AG10803 (cell line): ENCODE measurements at places on chromosomes 13 and 19.

- DNase-seq, result no peak
These were observed 32.9 kb downstream of the ZDHHC20 start for GRCh38 chr13:21426238-21426637.

GRCh38 chr13:20175907-20176652 is 15.2 kb upstream of the GJA3 start:
- no peak for DNase-seq

- DNase-seq, result peak; percentile 88
These were observed 91.7 kb upstream of the ANKRD10 start for GRCh38 chr13:111006506-111007031.

GRCh38 chr19:42115219-42115618 is 17.0 kb downstream of the POU2F2 start:
- DNase-seq, result peak; percentile 35

DNA sequence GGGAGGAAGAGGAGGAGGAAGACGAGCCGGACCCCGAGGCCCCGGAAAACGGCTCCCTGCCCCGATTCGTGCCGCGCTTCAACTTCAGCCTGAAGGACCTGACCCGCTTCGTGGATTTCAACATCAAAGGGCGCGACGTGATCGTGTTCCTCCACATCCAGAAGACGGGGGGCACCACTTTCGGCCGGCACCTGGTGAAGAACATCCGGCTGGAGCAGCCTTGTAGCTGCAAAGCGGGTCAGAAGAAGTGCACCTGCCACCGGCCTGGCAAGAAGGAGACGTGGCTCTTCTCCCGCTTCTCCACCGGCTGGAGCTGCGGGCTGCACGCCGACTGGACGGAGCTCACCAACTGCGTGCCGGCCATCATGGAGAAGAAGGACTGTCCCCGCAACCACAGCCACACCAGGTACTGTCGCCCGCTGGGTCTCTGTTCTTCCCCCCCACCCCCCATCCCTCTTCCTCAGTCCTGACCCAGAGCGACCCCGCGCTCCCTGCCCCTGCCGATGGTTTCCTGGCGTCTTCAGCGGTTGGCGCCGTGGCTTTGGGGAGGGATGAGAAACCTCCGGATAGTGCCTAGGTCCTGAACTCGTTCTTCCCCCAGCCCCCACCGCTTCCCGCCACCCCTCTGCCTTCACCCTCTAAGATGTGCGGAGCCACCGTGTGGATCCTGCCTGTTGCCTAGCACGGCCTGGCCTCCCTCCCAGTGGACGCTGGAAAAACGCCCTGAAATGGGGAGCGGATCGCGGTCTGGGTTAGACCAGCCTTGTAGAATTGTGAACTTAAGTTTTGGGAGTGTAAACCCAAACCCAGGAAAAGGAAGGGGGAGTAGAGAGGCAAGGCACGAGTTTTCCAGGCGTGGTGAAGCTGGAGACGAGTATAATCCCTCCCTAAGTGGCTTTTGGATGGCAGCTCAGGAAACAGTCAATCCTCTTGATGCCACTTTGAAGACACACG is 1.5 kb downstream of the HS6ST3 start:
- no peak for DNase-seq

GRCh38 chr13:110884517-110884916 is 30.4 kb downstream of the ANKRD10 start:
- no peak for DNase-seq

DNA sequence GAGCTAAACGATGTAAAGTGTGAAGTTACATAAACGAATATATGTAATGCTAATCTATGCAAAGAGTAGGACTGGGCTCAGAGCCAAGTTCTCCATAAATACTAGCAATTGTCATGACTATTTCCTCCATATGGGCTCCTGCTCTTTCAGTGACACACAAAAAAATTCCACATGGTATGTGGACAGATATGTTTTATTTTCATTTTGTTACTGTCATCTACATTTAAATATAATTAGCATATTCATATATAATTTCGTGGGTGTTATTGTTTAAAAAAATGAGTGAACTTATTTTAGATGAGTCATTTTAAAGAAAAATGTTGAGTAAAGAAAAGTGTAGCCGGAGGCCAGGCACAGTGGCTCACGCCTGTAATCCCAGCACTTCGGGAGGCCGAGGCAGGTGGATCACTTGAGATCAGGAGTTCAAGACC is 5.0 kb upstream of the IGSF23 start:
- no peak for DNase-seq

- DNase-seq, result peak; percentile 10
These were observed 21.4 kb downstream of the ACOD1 start for GRCh38 chr13:76969488-76970365.

- DNase-seq, result peak; percentile 58
These were observed 12.1 kb upstream of the PSMD8 start for GRCh38 chr19:38362076-38362945.

- no peak for DNase-seq
These were observed 47.1 kb upstream of the CNMD start for GRCh38 chr13:52786766-52787165.

GRCh38 chr13:94495806-94496205 is 16.3 kb upstream of the DCT start:
- no peak for DNase-seq

GRCh38 chr19:41707502-41707812 is 969 bp upstream of the CEACAM5 start:
- DNase-seq, result no peak

- peak; percentile 11 for DNase-seq
These were observed 741.1 kb downstream of the DIAPH3 start for GRCh38 chr13:59422646-59423045.

- DNase-seq, result no peak
These were observed 65.9 kb downstream of the SERP2 start for GRCh38 chr13:44439452-44440024.

DNA sequence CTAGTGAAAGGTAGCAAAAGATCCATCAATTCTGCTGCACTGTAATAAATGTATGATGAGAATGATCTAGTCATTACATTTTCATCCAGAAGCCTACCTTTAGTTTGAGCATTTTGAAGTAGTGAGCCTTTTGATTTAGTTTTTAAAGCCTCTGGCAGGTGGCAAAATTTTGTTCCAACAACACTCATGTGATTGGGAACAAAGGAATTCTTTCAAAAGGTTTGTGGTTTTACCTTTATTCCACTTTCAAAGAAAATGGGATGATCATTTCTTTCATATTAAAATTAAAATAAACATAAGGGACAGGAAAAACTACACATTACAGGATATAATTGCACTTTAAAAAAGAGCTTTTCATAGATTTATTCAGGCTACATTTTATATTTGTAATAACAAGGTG is 260.2 kb downstream of the DACH1 start:
- no peak for DNase-seq

DNA sequence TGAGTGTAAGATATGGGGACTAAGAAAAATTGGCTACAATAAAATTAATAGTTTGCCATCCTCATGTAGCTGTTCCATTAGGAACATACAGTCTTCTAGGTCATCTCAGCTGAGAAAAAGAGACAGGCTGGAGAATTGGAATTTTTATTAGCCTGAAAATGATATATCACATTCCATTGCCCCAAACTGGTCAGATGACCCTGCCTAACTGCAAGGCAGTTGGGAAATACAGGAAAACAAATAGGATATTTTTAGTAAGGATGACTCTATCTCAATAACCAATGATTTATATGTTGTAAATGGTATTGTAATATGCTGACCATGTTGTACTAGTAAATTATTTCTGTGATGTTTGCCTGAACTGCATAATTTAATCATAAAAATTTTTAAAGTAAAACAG is 673.8 kb downstream of the PCDH9 start:
- peak; percentile 6 for DNase-seq

DNA sequence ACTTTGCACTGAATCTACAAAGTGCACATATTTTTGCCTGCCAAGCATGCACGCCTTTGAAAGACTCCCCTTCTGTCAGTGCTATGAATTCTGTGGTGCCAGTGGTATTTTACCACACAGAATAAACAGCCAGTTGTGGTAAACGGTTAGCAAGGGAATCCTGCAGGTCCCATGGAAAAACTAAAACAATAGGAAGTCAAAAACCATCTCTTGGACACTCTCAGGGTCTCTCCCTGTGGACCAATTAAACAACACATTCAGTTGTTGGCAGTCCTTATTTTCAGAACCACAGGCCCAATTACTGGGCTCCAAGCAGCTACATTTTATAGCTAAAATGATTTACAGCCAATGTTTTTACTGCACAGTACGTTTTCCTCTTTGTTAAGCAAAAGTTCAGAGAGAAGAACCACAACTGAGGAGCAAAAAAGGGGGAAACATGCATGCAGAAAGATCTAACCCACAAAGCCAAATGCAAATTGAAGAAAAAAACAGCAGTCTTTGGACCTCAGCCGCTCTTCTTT is 116.9 kb downstream of the KCTD12 start:
- peak; percentile 81 for DNase-seq

- no peak for DNase-seq
These were observed 60.5 kb downstream of the ZNF557 start for GRCh38 chr19:7130043-7130442.

- DNase-seq, result no peak
These were observed 19.7 kb downstream of the SUGP1 start for GRCh38 chr19:19300613-19301012.

- DNase-seq, result peak; percentile 84
These were observed 107.4 kb downstream of the DNAJC3 start for GRCh38 chr13:95784161-95784899.

GRCh38 chr13:97257228-97257755 is 35.2 kb downstream of the MBNL2 start:
- DNase-seq, result no peak
